Left renal cortex interstitium (tissue), 4 donors: ENCODE measurements at places on chromosomes 16 and 17. TPM values are rescaled to one million over a fixed set of nuclear protein-coding genes. Genes with fewer than 3 reads are reported as not detected.

DNA sequence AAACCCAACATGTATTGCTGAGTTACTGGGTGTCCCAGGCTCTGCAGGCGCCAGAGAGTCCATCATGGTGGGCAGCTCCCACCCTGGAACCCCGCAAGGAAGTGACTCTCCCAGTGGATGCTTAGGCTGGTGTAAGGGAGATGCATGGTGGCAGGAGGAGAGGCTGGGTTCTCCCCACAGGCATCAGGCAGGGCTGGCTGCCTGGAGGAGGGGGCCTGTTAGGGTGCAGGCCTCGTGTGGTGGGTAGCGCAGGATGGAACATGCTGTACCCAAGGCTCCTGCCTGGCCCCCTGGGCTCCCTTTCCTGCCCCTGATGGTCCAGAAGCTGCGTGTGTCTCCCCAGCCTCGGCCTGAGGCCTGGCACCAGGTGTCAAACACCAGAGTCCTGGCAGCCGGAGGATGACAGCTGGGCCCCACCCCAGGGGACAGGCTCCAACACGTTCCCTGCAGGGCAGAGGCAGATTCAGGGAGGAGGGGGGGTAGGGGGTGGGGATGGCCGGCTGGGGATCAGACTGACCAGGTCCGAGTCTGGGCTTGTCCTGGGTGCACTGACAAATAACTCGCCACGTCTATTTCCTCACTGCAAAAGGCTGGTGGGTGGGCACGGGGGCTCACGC, 40.2 kb upstream of the CIBAR2 start:
- DNase-seq, result no peak

DNA sequence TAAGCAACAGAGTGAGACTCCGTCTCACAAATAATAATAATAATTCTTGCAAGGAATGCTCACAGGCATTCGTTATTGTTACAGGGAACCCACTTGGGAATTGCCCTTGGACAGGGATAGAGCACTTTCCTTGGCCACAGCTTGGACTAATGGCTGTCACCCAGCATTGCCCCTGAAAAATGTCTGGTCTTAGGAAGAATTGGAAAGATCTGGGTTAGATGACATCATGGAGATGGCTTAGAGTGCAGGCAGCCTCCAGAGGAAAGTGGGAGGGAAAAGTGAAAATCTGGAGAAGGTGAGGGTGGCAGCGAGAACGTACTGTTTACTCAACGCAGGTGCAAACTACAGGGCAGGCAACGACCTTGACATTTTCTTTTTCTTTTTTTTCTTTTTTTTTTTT, 59.3 kb upstream of the MRTFB start:
- DNase-seq, result no peak

KRTAP3-2 gene
- not detected for polyA plus RNA-seq

- no peak for DNase-seq
These were observed 76.2 kb upstream of the DNAH17 start for GRCh38 chr17:78653382-78653781.

ODF4 gene
- polyA plus RNA-seq, result not detected

GRCh38 chr16:3748307-3748706, 31.0 kb upstream of the TRAP1 start:
- DNase-seq, result no peak

CLUH gene
- polyA plus RNA-seq, result 68.0 TPM

PYDC1 gene
- not detected for polyA plus RNA-seq

- DNase-seq, result no peak
These were observed 631 bp downstream of the CDH3 start for GRCh38 chr16:68645494-68646388.

PMFBP1 gene
- polyA plus RNA-seq, result 3.0 TPM

GRCh38 chr17:16465052-16465312, 27.0 kb downstream of the LRRC75A start:
- no peak for DNase-seq

RHOT2 gene
- 93.7 TPM for polyA plus RNA-seq

DNA sequence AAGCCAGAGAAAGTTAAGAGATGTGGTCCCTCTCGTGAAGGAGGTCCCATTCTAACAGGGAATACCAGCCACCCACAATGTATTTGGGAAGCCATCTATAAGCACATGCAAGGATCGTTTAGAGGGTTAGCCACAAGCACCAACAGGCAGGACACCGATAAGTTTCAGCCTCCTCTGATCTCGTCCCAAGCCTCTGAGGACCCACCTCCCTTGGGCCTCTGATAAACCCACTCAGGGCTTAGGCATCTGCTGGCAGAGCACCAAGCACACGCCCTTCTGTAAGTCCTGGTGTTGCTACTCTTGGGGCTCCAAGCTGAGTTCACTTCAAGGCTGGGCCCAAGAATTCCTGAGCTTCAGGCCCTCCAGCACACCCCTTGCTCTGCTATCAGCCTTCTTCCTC, 5.4 kb upstream of the PNPO start:
- no peak for DNase-seq

GRCh38 chr16:67965668-67966548, 2.5 kb downstream of the SLC12A4 start:
- DNase-seq, result no peak

DNA sequence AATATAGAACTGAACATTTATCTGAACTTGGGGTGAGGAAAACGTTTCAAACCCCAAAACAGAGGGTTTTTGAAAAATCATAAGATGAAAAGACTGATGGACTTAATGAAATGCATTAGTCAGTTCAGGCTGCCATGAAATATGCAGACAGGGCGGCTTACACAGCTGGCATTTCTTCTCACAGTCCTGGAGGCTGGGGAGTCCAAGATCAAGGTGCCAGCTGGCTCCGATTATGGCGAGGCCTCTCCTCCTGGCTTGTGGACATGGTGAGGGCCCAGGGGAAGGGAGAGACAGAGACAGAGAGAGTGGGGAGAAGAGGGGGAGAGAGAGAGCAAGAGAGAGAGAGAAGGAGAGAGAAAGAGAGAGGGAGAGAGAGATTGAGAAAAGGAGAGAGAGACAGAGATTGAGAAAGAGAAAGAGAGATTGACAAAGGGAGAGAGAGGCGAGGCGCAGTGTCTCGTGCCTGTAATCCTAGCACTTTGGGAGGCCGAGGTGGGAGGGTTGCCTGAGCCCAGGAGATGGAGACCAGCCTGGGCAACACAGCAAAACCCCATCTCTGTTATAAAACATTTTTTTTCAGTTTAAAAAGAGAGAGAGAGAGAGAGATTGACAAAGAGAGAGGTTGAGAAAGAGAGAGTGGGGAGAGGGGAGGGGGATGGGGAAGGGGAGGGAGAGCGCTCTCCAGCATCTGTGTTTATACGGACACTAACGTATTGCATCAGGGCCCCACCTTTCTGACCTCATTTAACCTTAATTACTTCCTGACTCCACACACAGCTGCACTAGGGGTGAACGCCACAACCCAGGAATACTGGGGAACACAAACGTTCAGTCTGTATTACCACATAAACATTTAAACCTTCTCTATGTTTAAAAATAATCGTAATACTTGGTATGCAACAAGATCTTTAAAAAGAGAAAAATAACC, 24.6 kb upstream of the RPH3AL start:
- DNase-seq, result no peak
